Stimulated activated CD4-positive, alpha-beta T cell treated with anti-CD3 and anti-CD28 coated beads, Interleukin-12 subunit alpha, Interleukin-12 subunit beta, amount 100 ng/mL, for 4 hours (primary cell): ENCODE measurements at places on chromosomes 3 and 15.
A peak's percentile ranks its signal among the peaks of the same experiment; 100 is the strongest.

DNA sequence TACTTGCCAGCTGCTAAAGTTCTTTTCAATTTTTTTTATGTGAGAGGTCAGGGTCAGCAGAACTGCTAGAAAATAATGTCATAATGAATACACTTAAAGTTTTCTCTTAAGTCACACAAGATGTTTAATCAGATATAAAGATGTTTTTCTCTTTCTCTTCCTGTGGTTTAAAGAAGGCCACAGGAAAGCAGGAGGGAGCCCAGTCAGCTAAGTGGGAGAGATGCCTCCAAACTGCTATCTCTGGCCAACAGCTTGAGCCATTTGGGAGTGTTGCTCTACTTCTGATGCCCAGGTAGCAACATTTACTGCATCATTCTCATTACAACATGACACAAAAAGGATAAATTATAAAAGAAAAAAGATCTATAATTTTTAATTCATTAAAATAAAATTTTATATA, 45.7 kb upstream of the NLGN1 start:
- DNase-seq: no peak

DNA sequence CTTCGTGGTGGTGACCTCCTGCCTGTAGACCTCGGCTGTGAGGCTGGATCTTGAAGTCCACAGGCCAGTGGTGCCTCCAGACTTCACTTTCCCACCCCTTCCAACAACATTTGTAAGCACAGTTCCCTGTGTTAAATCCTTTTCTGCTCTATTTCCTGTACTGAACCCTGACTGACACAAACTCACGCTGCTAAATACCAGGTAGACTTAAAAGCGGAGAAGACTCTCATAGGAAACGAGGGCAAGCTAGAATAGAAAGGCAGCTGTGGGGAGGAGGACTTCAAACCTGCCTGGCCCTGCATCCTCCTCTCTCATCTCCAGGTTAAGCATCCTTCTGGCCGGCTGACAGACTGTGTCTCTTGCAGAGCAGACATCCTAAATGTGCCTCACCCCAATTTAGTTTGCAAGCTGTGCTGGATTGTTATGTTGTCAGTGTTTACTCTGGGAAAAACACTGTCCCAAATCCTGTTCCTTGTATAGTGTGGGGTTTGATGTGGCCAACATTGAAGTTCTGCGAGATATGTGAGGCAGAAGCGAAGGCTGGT, 58.5 kb upstream of the LARS2 start:
- DNase-seq: no peak

DNA sequence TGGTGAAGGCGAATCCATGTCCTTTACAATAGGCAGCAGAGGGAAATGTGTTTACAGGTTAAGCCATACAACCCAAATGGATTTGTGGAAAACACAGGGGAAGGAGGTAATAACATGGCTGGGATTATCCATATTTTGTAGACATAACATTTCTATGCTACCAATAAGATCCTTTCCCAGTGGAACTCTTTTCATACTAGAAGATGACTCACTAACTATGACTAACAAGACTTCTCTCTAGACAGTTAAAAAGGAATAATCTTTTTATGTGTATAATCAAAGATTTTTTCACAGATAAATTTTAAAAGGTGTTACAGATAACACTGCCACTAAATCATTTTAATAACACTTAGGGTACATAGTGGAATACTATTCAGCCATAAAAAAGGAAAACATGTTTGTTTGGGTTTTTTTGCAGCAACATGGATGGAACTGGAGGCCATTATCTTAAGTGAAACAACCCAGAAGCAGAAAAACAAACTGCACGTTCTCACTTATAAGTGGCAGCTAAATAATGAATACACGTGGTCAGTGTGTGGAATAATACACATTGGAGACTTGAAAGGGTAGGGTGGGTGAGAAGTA, 39.6 kb downstream of the VPS13C start:
- no peak for DNase-seq

DNA sequence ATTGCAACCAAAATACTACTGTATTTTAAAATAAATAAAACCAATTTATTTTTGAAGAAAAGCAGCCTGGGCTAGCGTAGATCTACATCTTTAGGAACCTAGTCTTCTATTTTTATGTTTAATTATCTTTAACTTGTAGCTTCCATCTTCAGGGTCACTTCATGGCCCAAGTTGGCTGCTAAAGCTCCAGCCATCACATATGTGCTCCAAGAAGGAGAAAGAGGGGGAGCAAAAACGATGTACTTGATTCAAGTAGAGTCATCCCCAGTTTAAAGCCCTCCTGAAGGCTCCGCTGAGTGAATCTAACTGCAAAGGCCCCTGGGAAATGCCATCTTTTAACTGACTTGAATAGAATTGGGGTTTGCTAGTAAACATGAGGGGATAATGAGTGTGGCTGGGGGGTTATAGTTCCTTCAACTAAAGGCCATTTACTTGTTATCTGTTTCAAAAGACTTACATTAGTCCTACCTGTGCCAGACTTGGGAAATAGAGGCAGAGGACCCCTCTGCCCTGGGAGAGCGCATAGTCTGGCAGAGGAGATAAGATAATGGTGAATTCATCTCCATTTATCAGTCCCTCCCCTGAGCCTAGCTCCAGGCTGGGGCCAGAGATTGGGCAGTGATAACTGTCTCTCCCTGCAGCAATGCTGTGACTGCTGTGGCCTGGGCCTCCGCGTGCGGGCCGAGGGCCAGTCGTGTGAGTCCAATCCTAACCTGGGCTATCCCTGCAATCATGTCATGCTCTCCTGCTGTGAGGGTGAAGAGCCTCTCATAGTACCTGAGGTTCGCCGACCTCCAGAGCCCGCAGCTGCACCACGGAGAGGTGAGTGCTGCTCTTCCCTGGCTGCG, 64.6 kb downstream of the FBLN2 start:
- DNase-seq: no peak

DNA sequence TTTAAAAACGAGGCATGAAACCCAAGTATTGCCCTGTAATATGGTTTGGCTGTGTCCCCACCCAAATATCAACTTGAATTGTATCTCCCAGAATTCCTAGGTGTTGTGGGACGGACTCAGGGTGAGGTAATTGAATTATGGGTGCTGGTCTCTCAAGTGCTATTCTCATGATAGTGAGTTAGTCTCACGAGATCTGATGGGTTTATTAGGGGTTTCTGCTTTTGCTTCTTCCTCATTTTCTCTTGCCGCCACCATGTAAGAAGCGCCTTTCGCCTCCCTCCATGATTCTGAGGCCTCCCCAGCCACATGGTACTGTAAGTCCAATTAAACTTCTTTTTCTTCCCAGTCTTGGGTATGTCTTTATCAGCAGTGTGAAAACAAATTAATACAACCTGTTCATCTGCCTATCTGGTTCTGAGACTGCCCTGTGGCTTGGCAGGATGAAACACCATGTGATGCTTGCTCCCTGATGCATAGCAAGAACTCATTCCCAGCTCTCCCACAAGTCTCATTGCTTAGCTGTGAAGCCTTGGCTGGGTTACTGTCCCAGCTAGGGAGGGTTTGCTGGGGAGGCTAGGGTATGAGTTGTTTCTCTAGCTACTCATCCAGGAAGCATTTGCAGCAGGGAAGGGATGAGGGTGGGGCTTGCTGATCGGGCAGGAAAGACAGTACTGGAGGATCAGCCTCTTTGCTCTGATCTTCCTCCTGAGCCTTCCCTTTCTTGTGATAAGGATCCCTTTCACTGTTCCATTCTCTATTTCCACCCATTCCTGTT, 3.7 kb upstream of the SQOR start:
- DNase-seq: no peak

DNA sequence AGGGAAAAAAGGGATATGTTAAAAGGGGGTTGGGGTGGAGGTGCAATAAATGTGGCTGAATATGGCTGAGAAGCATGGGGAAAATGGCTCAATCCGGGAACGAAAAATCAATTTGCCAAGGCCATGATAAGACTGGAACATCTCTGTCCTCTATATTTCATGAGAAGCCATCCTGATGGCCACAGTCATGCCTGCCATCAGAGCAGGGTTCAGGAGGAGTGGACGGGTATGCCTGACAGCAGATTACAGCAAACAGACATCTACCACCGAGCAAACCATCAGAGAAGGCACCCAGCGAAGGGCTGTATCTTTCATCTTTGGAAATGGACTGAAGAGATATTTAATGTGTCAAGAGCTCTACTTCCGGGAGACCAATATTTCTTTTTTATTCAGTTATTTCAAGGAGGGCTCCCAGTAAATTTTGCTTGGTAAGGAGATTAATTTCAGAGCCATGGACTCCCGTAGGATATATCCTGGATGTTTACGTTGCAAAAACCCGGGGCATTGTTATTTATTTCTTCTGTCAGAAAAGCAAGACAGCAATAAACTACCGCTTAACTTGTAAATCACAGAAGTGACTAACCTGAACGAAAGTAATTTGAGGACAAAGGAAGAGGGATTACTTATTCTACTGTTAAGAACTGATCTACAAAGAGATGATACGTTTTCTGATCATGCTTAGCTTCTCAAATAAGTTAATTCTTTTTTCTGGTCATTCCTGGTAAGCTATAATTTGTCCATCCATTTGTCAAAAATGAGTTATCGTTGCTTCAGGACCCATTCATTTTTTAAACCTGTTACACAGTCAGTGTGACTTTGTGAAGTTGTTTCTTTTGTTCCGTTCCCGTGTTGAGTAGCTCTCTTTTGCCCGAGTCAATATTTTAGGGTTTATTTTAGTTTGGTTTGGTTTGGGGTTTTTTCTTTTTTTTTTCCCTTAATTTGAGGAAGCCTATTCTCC, 80.6 kb upstream of the CHD2 start:
- DNase-seq: no peak

- DNase-seq: no peak
These were observed 8.3 kb downstream of the BCL6 start for GRCh38 chr3:187737006-187737367.

DNA sequence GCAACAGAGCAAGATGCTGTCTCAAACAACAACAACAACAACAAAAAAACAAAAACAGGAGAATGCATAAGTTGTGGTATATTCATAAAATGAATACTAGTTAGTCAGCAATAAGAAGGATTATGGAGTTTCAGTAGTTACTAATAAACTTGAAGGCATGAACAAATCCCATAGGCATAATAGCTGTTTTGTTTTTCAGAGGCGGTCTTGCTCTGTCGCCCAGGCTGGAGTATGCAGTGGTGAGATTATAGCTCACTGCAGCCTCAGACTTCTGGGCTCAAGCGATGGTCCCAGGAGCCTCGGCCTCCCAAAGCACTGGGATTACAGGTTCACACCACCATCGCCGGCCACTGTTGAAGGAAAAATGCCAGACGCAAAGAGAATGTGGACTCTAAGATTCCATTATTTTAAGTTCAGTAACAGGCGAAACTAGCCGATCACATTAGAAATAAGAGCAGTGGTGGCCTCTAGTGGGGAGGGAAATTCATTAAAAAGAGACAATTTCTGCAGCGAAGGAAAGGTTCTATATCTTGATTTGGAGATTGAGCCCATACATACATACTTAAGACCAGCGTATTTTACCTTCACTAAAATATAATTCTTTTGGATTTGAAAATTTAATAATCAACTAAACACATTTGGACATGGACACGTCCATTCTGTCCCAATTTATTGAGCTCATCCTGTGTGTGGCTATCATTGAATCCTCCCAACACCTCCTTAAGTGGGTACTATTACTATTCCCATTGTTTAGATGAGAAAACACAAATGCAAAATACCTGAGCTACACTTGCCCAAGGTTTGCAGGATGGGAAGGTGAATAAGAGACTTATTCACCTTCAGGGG, 27.4 kb upstream of the HDAC11 start:
- peak; percentile 6 for DNase-seq

DNA sequence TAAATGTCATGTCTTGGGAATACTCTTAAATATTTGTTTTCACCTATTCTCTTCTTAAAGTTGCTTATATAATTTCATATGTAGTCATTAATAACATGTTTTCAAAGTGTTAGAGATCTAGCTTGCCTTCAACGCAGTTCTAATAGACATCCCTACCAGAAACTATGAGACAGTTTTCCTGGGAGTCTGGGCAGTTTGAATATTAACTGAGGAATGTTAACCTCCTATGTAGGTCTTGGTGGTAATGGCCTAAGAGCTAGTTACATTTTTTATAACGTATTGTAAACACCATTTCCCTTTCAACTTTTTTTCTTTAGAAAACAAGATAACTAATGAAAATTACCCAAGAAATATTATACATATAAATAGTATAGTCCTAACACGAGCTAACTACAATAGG, 328.2 kb downstream of the TIGIT start:
- DNase-seq: no peak

- no peak for DNase-seq
These were observed 23.9 kb downstream of the ALDH1L1 start for GRCh38 chr3:126156468-126156867.

DNA sequence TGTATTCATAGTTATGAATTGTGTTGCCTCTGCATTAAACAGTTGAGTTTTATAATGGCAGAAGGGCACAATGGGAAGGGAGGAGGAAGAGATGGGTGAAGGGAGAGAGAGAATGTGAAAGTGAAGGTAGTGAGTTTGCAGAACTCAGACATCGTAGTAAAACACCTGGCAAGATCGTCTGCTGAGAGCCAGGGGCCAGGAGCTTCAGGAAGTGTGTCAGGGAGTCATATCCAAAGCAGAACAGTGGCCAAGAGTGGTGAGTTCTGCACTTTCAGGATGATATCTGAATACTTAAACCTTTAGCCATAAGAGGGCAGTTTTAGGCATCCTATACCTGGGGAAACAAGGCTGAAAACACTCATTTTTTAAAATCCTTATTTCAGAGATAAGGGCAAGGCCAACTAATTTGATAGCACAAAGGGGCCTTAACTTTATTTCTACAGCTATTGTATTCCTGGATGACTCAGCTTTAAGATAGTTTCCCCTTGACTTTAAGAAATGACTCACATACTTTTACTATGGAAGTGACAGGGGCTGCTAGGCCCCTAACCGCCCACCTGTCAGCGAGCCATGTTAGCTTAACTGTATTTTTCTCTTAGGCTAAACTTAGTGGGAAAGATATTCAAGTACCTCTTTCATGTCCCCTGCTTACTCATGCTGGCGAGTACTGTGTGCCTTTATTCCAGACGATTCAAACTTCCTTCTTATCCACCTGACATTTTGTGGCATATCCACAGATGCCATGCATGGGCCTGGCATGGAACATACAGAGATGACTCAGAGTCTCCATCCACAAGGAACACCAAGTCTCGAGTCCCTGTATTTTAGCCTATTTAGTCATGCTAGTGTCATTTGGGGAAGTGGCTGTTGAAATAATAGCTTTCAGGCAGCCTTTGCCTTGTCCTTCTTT, 53.9 kb downstream of the RLBP1 start:
- peak; percentile 65 for DNase-seq

- DNase-seq: no peak
These were observed 109.7 kb upstream of the HACD2 start for GRCh38 chr3:123694366-123695087.

DNA sequence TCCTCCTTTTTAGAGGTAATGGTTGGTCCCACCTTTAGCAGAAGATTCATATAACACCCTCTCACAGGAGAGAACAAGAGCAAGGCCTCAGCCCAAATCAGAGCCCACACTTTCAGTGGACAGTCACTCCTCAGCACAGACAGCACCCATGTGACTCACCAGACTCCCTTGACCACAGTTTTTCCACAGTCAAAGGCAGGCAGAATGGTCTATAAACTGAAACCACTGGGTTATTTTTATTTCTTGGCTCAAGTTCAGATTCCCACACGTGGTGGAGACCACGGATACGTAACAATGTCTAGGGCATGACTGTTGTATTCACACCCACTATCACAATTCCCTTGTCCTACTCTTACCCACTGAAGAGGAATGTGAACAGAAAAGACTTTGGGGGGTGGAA, 237.8 kb upstream of the UBE2E1 start:
- DNase-seq: no peak
